Iris pigment epithelial cell (primary cell): ENCODE measurements at places on chromosomes 6 and 20.

- DNase-seq: peak; percentile 24
Measured at GRCh38 chr20:52078289-52078688, 113.3 kb downstream of the ZFP64 start.

GRCh38 chr6:92979281-92979680 lies 440.1 kb downstream of the EPHA7 start:
- DNase-seq: peak; percentile 1

GRCh38 chr6:69096681-69097080 lies 461.6 kb downstream of the ADGRB3 start:
- DNase-seq: peak; percentile 61

DNA sequence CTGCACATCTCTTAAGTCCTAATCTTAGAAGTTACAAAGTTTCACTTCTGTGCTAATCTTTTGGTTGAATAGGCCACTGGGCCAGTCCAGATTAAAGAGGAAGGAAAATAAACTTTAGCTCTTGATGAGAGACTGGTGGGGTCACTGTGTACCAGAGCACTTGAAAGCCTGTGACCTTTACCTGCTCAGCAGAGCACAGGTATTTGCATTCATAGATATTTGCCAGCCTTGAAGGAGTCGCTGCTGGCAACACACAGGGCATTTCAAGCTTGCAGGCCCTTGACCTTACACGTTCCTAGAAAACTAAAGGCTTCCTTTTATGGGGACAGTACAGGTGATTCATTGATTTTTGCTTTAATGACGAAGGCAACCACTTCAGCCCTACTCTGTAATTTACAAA lies 108.4 kb upstream of the SLC22A23 start:
- no peak for DNase-seq

DNA sequence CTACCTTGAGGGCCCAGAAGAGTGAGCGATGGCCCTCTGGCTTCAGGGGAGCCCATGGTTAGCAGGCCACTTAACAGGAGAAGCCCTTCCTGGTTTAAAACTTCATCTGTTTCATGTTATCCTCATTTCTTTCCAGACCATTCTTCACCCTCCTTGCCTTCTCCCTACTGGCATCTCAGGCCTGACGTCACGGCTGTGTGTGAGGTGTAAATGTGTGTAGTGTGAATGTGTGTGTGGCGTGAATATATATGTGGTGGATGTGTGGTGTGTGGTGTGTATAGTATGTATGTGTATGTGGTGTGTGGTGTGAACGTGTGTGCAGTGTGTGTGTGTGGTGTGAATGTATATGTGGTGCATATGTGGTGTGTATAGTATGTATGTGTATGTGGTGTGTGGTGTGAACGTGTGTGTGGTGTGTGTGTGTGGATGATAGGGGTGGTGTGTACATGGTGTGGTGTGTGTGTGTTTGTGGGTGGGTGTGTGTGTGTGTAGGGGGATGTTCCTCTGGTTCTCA lies 88.5 kb downstream of the SOD2 start:
- no peak for DNase-seq

GRCh38 chr6:26034905-26035304 lies 52.3 kb upstream of the HFE start:
- no peak for DNase-seq

DNA sequence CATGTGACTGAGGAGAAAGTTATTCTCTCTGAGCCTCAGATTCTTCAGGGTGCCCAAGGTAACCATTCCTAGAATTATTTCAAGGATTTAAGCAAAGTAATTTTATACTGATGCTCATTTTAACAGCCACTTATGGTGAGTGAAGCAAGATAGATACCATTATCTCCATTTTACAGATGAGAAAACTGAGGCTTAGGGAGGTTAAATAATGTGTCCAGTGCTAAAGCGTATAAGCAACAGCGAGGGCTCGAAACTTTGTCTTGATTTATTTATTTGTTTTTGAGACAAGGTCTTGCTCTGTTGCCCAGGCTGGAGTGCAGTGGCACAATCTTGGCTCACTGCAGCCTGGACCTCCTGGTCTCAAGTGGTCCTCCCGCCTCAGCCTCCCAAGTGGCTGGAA lies 53.6 kb downstream of the FOXF2 start:
- DNase-seq: no peak

- DNase-seq: no peak
Measured at GRCh38 chr20:50189681-50190250, 864 bp upstream of the CEBPB start.

GRCh38 chr6:159056432-159056831 lies 11.6 kb upstream of the TAGAP start:
- no peak for DNase-seq

- peak; percentile 79 for DNase-seq
Measured at GRCh38 chr6:132391391-132392269, 9.6 kb downstream of the MOXD1 start.

GRCh38 chr20:50691573-50692551 lies 520 bp upstream of the RIPOR3 start:
- peak; percentile 57 for DNase-seq

GRCh38 chr6:49401063-49401462 lies 62.0 kb downstream of the MMUT start:
- peak; percentile 1 for DNase-seq

- DNase-seq: peak; percentile 37
Measured at GRCh38 chr6:21595285-21596144, 2.0 kb downstream of the SOX4 start.

DNA sequence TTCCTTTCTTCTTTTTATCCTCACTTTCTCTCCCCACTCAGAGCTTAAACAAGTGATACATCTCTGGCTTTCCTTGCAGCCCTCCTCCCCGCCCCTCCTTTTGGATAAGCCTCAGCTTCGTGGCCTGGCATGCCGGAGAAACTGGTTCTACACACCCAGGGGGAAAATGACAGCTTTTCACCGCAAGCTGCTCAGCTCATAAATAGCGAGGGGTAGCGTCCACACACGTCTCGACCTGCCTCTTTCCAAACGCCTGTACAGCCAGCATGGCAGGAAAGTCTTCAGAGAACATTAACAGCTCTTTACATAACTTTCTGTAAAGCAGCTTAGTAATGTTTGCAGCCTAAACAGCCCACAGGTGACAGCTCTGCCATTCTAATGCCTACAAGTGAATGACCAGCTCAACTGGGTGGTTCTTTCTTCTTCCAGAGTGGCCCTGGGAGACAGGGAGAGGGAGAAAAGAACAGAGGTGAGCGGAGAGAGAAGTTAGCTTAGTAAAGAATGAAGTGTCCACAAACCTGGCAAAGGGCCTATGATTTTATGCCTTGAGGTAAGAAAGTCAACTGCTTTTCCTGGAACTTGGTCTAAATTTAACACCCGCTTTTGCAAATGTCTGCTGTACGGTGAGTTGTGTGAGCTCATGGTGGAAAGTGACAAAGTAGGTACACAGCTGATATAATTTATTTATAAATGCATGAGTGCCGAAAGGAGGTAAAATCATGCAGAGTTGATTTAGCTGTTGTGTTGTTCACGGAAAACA lies 251.5 kb downstream of the TFAP2A start:
- no peak for DNase-seq

GRCh38 chr20:45289942-45290676 lies 16.5 kb upstream of the RBPJL start:
- no peak for DNase-seq

DNA sequence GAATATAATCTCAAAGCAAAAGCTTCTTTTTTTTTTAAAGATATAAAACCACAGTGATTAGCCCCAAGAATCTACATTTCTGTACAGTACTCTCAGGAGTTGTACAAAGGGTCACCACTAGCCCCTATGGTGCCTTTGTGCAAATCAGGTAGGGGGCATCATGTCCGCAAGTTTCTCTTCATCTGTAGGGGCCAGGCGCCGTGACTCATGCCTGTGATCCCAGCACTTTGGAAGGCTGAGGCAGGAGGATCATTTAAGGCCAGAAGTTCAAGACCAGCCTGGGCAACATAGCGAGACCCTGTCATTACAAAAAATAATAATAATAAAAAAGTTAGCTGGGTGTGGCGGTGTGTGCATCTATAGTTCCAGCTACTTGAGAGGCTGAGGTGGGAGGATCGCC lies 63.9 kb downstream of the ZMYND8 start:
- no peak for DNase-seq

DNA sequence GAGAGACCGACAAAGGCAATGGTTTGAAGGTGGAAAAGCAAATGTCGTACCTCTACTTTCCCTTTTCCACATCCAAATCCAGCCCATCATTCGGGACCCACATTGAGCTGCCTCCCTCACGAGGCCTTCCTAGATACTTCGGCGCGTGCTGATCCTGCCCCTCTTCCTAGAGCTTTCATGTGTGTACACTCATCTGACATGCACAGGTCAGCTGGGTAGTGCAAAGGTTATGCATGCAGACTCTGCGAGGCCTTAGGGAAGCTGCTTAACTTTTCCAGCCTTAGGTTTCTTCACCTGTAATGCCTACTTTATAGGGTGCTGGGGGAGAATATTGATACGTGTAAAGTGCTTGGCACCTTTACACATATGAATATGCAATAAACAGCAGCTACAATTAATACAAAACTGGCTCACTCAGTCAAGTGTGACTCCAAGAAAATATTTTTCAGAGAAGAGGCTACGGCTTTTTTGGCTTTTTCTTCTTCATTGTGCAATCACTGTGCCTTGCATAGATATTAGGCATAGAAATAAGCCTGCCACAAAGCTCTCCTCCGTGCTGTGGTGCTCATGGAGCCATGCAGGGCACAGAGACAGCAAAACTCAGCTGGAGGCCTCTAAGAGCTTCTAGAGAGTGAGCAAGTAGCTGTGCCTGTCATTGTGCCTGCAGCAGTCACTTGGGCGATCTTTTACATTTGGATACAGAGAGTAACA lies 3.6 kb upstream of the MANBAL start:
- DNase-seq: no peak

DNA sequence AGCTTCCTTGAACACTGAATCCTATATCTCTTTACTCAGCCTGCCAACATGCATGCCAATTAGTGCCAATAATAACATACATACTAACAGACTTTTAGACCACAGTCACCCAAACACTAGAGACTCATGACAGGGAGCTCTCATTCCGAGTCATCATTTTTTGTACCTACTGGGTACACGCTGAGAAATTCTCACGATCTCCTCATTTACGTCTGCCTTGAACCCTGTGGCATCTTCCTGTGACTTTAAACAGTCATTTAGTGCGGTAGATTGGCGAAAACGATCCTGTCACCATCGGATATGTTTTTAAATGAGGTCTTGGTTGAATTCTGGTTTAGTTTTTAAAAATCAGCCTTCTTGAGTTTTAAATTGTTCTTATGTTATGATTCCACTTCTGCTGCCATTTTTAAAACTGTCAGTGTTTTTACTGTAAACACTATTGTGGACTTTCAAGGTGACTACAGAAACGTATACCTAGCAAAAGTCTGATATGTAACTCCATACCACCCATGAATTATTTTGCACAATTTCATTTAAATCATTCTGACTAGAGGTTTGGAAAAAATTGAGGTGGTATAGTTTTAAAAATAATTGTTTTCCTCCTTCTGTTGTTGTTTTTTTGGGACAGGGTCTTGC lies 275.4 kb downstream of the TSHZ2 start:
- DNase-seq: no peak

DNA sequence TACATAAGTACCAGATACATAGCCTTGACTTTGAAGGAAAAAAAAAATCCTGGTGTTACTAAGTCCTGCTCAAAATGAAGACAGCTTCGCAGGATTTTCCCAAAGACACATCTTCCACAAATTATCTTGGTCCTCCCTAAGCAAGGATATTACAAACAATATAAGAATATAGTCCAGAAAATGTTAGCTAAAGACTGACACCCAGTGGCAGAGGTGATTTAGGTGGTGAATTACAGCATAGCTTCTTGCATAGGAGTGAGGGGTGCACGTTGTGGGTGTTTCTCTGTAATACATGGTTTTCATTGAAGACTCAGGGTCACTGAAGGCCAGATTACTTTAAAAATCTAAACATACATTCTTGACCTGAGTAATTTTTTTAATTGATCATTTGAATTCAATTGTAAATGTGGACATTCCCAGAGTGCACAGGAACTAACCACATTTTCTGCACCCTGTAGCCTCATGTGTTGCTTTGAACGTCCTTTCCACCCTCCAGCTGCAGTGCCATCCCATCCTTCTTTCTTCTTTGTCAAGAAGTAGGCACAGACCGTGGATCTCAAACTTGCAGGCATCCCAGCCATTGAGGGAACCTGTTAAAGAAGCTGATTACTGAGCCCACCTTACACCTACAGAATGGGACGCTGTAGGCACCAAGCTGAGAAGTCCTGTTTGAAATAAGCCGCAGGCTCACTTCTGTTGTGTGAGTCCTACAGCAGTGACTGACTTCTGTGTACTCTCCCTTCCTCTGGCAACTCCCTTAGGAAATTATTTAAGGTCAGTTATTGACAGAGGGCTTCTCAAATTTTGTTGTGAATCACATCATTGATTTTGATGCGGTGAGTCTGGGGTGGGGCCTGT lies 102.6 kb downstream of the PERP start:
- peak; percentile 35 for DNase-seq

GRCh38 chr6:2102316-2102883 lies 143.0 kb downstream of the GMDS start:
- peak; percentile 85 for DNase-seq

GRCh38 chr6:154873546-154873945 lies 121.6 kb upstream of the TIAM2 start:
- DNase-seq: no peak

DNA sequence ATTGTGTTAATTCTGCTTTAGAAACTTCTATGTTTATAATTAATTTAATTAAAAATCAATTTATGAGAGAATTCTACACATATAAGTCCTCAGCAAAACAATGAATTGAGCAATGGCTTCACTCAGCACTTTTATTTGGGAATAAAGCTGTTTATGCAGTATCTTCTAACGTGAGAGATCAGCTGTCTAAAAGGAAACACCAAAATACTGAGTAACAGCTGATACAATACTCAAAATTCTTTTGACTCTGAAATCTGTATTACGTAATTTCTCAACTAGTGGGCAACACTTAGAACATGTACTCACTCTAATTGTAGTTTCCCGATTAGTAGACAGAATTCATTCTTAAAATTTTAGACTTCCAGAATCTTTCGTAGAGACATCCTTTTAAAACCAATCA lies 49.8 kb downstream of the MAP3K7 start:
- peak; percentile 81 for DNase-seq

- DNase-seq: no peak
Measured at GRCh38 chr6:56541030-56541600, 101.6 kb downstream of the DST start.

DNA sequence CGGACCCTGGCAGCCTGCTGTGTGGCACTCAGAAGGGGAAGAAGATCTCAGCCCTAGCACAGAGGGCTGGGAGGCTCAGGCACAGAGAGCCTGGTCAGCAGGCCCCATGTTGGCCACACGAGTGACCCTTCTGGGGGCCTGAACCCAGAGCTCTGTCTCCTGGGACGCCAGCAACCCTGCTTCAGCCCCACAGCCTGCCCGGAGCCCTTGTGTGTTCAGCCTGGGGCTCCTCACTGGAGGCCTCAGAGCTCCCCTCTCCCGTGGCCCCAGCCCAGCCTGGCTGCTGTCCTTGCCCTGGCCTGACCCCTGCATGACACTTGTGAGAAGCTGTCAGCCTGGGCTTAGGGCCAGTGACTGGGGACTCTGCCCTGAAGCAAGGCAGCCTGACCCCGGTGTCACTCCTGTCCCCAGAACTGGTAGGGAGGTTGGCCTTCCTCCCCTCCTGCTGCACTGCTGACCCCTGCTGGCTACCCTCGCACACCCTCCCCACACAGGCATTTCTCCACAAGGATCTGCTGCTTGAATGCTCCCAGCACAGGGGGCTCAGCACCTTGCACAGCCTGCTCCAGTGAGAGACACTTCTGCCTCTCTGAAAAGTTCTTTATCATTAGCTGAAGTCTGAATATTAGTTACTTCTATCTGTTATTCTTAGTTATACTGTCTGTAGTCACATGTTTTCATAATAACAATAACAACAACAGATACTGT lies 15.4 kb upstream of the IP6K3 start:
- peak; percentile 28 for DNase-seq

- DNase-seq: no peak
Measured at GRCh38 chr20:16191496-16191895, 381.8 kb downstream of the KIF16B start.
